IMR-90 (cell line): ENCODE measurements at places on chromosomes 16 and 17.

GRCh38 chr17:62819511-62820221, 11.6 kb upstream of the MARCHF10 start:
- DNase-seq: peak; percentile 99
- H3K4me1 ChIP-seq: peaks cover 25% of the 10 kb centered on the region
- H3K4me3 ChIP-seq: peak overlapping the region; percentile 24; the same call in 1 of the 2 replicates
- H3K36me3 ChIP-seq: no peaks in the 10 kb centered on the region
- H3K27ac ChIP-seq: peak overlapping the region; percentile 70

- H3K4me3 ChIP-seq: no peak overlapping the region
- H3K4me1 ChIP-seq: no peaks in the 10 kb centered on the region
- no peak for DNase-seq
- H3K27me3 ChIP-seq: peaks cover 18% of the 10 kb centered on the region
- H3K36me3 ChIP-seq: no peaks in the 10 kb centered on the region
Observed at GRCh38 chr17:302300-302698, 50.3 kb downstream of the RPH3AL start.

GRCh38 chr16:85394456-85395206, 218.5 kb upstream of the GSE1 start:
- peak overlapping the region; percentile 61 for H3K27ac ChIP-seq
- H3K27me3 ChIP-seq: no peaks in the 10 kb centered on the region
- DNase-seq: no peak
- no peak overlapping the region for H3K4me3 ChIP-seq

DNA sequence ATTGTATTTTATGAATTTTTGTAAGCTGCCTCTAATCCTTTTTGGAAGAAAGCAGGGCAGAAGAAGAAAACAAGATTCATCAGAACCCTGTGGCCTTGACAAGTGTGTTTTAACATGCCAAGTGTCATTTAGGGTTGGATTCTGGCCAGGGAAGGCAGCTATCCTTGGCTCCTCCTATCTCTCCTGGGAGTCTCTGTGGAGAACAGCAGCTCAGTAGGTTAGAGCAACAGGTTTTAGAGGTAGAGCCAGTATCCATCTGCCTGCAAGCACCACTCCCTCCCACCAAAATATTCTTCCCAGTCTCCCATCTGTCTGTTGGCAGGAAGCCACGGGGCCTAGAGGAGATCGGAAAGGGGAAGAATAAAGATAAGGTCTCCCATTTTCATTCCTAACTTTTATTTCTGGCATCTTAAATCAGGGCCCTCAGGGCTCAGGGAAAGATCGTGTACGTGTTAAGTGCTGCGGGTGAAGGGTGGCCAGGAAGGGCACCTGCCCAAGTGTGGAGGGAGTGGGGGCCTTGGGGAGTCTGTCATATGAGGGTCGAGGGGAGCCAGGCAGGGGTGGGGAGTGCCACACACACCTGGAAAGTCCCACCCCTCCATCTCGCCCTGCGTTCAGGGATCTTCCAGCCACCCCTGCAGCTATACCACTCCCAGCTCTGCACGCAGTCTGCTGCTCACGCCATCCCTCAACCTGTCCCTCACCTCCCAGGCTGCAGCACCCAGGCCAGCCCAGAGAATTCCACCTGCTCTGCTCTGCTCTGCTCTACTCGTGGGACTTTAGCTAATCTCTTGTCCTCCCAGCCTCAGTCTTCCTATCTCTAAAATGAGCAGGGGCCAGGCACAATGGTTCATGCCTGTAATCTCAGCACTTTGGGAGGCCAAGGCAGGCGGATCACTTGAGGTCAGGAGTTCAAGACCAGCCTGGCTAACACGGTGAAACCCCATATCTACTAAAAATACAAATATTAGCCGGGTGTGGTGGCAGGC, 17.1 kb upstream of the CPSF4L start:
- H3K4me1 ChIP-seq: peaks cover 6% of the 10 kb centered on the region; the same call in 1 of the 2 replicates
- H3K36me3 ChIP-seq: peaks cover 12% of the 10 kb centered on the region; the same call in 1 of the 2 replicates
- no peak for DNase-seq
- no peak overlapping the region for H3K27ac ChIP-seq
- no peak overlapping the region for H3K4me3 ChIP-seq
- no peaks in the 10 kb centered on the region for H3K27me3 ChIP-seq

DNA sequence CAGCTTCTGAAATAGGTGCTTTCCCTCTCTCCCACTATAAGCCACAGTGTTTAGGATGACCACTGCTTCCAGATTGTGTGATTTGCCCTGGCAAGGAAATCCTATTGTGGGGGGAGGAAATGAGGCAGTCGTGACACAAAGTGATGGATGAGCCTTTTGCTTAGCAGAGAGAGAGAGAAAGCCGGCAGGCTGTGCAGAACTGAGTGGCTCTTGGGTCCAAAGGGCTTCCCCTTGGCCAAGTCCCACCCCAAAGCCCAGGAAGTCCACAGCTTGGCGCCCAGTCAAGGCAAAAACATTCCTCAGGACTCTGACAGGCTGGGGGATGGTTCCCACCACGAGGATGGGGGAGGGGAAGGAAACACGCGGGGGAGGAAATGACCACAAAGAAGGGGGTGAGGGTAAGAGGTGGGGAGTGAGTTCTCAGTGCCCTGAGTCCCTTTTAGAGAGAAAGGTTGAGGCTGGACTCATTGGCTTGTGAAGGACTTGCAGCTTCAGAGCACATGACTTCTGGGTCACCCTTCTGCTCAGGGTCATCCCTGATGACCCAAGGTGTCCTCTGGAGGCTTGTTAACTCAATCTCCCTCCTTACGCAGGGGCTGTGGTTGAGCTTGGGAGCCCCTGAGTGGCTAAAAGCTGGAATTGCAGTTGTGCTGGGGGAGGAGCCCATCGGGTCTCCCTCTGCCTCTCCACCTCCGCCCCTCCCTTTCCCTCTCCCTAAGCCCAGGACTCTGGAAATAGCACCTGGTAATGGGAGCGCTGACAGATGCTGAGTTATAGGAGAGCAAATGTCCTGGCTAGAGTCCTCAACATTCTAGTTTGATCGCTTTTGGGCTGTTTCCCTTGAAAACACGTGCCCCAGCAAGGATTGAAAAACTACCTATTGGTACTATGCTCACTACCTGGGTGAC, 10.3 kb upstream of the MSL1 start:
- no peaks in the 10 kb centered on the region for H3K27me3 ChIP-seq
- peaks cover 52% of the 10 kb centered on the region for H3K4me1 ChIP-seq
- peak overlapping the region; percentile 76 for H3K27ac ChIP-seq
- no peaks in the 10 kb centered on the region for H3K36me3 ChIP-seq
- no peak overlapping the region for H3K4me3 ChIP-seq
- DNase-seq: peak; percentile 97
